Left colon (tissue), 2 donors: ENCODE measurements at places on chromosomes 11 and 22.

DNA sequence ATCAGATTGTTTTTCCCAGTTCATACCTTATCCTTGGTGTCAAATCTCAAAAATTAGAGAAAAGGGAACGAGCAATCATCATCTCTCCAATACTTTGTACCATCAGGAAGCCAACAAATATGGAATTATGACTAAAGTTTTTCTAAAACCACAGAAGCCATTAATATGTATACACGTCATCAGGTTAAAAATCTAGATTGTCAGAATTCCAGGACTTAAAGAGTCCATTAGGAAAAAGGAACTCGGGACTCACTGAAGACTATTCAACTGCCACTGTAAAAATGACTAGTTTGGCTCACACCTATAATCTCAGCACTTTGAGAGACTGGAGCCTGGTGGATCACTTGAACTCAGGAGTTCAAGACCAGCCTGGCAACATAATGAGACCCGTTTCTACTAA, 344.4 kb upstream of the LRRC4C start:
- DNase-seq: no peak

DNA sequence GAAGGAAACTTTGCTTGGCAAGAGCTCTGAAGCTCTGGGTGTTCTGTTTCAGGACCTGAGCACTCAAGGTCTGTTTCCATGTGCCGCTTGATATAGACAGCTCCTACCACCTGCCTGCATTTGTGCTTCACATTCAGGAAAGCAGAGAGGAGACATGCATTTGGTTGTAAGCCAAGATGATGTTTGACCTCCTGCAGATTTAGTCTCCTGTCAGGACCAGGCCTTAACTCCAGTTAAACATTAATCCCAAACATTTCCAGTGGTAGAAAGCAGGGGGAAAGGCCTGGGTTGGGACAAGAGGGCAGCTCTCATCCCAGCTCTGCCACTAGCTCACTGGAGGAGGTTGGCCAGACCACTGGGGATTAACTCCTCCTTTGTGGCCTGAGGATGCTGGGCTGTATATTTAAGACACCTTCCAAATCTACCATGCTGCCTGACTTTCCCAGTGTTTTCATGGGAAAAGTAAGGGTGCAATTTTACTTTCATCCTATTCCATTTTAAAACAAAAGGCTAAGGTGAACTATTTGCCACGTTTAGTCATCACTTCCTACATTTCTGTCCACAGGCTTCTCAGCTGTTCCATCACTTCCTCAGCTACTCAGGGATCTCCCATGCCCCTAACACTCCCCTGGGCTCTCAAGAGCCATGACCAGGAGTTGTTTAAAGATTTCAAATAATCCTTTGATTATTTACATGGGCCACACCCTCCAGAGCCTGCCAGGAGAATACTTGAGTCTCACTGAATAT, 80.9 kb downstream of the INSC start:
- DNase-seq: no peak

GRCh38 chr11:1403078-1403620, 13.4 kb downstream of the BRSK2 start:
- DNase-seq: no peak

DNA sequence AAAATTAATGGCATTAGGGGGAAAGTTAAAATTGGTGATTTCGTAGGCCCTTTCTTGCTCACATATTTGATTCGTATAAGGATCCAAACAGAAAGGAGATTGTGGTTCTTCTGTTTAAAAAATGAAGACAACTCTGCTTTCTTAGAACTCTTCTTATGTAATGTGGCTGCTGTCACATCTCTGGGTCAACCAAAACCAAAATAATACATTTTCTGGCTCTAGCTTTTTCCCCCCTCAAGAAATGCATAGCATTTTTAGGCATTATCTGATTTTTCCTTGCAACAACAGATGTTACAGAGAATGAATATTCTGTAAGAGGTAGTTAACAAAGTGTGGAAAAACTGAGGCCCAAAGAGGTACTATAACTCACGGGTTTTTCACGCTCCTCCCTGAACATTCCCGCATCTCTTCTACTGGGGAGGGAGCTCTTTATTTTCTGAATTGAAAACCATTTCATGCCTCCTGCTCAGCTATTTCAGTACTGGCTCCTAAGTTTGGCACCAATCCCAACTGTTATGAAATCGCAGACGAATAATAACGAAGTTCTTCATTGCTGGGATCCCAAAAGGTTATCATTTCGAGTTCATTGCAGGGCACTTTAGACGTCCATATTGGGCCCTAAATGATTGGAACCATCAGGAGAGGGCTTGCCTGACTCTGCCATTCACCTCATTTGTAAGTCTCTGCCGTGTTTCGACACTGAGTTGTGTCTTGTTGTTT, 17.1 kb downstream of the GRAP2 start:
- DNase-seq: no peak

GRCh38 chr11:119712459-119713358, 16.3 kb downstream of the NECTIN1 start:
- no peak for DNase-seq

GRCh38 chr11:73759610-73760134, 1.2 kb downstream of the RAB6A start:
- no peak for DNase-seq

- no peak for DNase-seq
Observed at GRCh38 chr11:64092111-64092760, 56.5 kb downstream of the FLRT1 start.

GRCh38 chr11:118263695-118264568, at the start of gene MPZL2:
Gene MPZL2, minus strand, starts transcription at chr11:118264297. Its CDS starts 144 bp downstream, at chr11:118264153.
- peak; percentile 75 for DNase-seq

DNA sequence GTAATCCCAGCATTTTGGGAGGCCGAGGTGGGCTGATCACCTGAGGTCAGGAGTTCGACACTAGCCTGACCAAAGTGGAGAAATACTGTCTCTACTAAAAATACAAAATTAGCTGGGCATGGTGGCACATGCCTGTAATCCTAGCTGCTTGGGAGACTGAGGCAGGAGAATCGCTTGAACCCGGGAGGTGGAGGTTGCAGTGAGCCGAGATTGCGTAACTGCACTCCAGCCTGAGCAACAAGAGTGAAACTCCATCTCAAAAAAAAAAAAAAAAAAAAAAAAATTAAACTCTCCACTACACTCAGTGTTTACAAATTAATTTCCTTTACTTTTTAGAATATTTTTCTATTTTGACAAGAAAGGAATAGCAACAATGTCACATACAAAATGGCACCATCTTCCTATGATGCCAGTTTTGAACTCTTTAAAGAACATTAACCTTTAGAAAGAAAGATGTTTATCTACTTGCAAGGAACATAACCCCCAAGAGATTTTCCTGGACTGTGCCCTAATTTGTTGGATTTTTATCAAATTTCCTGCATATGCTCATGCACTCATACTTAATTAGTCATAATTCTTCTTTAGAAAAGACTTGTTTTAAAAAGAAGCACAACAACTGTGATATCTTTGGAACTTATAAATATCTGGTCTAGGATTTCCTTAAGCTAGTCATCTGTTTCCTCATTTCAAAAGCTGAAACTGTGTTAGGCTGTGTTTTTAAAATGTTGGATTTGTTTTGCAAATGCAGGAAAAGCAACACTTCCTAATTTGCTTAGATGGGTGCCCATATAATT, 22.6 kb upstream of the HIPK3 start:
- no peak for DNase-seq

DNA sequence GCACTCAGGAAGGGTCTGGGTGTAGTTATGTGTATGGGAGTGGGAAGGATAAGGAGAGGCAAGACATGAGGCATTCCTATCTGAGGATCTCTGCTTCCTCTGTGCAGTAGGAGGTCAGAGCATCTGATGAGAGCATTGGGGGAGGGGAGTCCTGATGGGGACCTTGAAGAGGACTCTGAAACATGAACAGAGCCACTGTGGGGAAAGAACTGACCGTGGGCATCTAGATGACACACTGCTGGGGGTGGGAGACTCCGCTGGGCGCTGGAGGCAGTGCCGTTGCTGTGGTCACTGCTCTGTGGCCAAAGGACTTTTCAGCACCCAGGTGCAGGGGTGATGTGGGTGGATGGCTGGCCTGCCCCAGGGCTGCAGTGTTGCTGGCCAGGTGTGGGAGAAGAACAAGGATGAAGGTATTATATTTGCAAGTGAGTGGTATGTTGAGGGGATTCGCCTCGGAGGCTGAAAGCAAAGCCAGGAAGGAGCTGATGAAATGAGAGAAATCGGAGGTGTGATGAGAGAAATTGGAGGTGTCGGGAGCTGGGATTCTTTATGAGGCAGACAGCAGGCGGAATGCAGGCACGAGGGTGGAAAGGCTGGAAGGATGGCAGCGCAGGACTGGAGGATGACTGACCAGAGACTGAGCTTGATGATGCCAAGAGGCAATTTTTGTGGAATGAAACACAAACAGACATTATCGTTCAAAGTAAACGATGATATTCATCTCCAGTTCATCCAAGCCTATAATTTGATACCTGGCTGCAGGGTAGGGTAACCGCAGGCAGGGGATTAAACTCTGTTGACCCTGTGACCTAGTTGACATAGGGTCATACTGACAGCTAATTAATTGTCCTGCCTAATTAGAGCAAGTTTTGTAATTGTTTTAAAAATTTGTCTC, 19.4 kb upstream of the TMPRSS4 start:
- no peak for DNase-seq

DNA sequence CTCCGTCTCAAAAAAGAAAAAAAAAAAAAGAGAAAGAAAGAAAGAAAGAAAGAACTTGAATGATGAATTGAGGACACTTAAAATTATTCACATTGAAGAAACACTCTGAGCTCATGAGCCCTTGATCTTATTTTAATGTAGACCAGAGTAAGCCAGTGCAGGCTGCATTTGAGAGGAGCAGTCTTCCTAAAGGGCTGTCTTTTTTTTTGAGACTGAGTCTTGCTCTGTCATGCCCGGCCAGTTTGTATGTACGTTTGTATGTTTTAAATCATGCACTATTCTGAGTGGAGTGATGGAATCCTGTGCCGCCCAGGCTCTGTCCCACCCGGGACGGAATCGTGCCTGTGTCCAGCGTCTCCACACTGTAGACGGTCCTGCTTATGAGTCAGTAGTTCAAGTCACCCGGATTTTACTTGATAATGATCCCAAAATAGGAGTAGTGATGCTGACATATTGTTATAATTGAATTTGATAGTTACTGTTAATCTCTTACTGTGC, 9.6 kb downstream of the FGF4 start:
- DNase-seq: no peak

DNA sequence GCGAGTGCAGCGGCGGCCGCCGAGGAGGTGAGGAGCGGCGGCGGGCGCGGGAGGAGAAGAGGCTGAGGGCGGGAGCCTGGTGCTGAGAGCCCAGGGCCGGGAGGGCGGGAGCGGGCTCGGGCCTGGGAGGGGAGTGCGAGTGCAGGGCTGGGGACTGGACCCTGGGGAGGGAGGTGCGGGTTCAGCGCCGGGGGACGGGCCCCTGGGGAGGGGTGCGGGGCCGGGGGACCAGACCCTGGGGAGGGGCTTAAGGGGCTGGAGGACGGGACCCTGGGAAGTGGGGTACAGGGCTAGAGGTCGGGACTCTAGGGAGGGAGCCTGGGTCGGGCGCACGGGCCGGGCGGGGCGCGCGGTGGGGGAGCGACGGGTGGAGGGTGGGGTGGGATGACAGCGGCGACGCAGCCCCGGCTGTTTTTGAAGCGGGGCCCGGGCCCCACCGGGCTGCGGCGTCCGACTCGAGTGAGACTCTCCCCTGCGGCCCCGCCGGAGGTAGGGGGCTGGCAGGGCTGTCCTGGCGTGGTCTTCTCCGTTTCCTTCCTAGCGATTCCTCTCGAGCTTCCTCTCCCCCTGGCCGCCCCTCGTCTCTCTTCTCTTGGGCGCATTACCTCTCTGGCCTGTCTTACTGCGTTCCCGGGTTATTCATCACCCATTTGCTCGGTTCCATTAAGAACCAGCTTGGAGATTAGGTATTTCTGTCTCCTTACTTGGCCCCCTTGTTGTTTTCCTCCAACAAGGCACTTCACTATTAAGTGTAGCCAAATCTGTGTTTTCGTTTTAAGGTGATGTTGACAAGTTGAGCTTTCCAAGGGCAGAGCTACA, 754 bp downstream of the NUP50 start:
- DNase-seq: peak; percentile 31

DNA sequence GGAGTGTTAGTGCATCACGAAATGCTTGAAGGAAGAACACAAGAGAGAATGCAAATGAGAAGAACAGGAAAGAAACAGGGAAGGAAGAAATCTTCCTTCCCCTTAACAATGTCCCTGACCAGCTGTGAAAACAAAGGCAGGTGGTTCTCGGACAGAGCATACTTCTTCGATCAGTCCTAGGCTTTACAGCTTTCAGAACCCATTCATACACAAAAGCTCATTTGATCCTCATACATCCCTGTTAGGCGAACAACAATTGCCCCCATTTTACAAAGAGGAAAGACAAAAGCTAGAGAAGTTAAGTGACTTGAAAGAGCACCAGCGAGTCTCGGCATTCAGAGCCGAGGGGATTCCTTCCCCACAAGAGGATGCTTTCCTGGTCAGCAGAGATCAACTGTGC, 57.2 kb upstream of the LRRC55 start:
- DNase-seq: no peak

DNA sequence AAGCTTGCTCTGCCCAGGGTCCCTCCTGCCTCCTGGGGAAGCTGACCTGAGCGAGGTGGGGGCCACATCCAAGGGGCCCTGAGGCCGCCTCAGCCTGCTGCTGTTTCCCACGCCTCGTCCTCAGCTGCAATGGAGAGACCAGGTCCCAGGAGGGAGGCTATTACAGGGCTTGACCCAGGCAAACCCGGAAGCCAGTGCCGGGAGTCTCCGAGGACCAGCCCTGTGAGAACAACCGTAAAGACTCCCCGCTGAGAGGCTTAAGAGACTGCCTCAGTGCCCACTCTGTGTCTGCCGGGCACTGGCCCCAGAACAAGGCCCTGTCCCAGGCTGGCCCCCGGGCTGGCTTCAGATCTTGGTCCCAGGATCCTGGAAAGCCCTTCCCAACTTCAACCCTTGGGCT, 124.3 kb upstream of the FGF3 start:
- DNase-seq: no peak

DNA sequence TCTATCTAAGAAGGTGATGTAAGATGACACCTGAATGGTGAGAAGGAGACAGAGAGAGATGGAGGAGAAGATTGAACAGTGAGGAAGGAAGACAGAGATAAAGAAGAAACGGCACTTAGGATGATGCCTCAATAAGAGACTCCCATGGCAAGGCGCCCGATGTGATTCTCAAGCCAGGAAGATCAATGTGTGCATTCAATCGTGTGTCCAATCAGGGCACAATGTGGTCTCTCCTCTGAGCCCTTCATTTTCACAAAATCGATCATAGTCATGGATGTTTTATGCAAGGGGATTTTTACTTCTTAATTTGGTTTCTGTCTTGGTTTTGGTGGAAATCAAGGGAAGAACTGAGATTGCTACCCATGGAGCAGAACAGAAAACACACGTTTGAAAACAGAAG, 19.9 kb upstream of the TMPRSS13 start:
- DNase-seq: no peak

- DNase-seq: no peak
Observed at GRCh38 chr11:14543260-14543659, 23.1 kb upstream of the PSMA1 start.

DNA sequence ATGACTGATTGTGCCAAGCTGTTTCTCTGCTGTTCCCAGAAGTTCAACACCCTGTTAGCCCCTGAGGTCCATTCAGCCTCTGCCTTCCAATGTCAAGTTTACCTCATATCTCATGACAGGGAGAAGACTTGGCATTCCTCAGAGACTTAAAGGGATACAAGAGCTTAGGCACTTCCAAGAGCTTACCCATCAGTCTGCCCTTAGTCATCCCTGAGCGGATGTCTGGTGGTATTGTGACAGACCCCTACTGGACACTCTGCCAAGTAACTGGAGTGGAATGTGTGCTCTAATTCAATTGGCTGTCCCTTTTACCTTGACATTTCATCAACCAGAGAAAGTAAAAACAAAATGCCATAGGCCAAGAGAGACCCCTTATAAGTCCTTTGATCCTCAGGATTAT, 151.5 kb downstream of the AASDHPPT start:
- DNase-seq: no peak

GRCh38 chr11:83158965-83159901, 2.3 kb downstream of the PCF11 start:
- no peak for DNase-seq
